Astrocyte (in vitro differentiated cells and primary cell): ENCODE measurements at places on chromosomes 2 and 18.

DNA sequence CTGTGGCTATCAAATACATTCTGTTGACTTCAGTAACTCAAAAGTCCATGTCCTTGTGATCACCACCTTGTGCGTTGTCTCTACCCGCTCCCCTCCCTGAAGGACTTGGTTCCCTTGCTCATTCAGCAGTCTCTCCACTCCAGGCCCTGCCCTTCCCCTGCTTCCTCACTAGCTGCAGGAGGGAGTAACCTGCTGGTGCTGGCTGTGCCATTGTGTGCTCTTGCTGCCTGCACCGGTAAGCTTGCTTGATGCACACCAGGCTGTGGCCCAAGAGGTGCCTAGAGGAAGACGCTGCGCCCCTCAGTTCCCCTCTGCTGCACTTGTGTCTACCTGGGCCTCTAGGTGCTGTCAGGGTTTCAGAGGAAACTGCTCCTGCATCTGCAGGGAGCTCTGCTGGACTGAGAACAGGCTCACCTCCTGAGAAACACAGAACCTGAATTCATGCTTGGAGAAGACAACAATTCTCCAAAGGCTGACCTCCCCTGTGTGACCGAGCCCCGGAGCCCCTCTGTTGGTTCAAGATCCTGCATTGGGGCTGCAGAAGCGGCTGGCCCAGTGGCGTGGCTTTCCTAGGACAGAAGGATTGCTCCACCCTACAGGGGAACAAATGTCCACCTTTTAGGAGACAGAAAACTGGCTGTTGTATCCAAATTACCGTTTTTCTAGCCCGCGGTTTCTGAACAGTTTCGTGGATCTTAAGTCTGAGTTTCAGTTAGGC is 33.6 kb downstream of the PTPRM start:
- no peak for DNase-seq

DNA sequence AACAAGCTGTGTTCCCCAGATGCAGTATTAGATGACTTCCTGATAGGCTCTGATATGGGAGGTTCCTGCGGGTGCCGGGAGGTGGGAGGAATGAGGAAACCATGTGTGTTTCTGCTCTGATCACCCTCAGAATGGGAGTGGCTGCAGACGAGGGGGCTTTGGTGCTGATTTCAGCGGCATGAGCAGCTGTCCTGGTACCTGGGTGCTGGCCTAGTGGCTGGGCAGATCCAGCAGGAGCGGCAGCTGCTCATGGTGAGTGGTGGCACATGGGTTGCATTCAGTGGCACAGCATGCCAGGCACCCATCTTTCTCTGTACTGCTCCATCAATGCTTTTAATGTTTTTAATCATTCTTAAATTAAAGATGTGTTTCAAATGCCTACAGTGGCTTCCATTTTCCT is 177.2 kb upstream of the NETO1 start:
- no peak for DNase-seq

GRCh38 chr2:98726205-98726604 is 4.7 kb downstream of the MGAT4A start:
- DNase-seq, result no peak

DNA sequence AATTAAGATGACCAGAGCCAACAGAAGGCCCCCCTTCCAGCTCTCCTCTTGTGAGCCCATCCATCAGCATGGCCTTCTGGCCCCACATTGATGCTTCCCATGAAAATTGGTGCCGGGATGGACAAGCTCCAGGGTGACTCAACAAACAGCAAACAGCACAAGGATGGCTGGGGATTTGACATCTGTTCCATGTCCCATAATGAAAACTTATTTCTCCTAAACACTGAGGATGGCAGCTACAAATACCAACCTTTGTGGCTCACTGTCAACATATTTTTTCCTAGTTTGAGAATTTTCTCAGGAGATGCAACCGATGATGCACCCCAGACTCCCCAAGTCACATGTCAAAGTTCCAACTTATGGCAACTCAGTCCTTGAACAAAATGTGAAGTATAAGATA is 169.6 kb upstream of the SIX2 start:
- DNase-seq, result peak; percentile 49

DNA sequence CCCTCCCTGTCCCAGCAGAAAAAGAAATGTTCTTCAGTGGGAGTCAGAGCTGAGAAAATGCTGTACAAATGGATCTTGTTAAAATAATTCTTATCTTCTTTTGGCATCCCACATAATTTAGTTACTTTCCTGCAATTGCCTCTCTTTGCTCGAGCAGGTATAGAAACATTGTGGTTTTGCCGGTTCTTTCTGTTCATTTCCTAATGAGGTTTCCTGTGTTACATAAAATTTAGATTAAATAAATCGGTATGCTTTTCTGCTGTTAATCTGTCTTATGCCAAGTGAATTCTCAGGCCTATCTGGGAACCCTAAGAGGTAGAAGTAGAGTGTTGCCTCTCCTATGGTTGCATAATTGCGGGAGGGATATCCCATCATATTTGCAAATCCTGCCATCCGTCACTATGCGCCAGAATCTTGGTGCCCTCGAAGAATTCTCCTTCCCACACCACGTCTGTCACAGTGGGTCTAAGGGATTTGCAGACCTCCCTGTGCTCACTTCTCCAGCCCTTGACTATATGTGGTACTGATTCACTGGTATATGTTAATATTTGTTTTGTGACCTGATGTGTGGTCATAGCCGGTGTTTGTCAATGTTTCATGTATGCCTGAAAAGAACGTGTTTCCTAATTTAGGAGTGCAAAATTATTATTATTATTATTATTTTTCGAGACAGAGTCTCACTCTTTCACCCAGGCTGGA is 12.2 kb upstream of the HDAC4 start:
- no peak for DNase-seq

DNA sequence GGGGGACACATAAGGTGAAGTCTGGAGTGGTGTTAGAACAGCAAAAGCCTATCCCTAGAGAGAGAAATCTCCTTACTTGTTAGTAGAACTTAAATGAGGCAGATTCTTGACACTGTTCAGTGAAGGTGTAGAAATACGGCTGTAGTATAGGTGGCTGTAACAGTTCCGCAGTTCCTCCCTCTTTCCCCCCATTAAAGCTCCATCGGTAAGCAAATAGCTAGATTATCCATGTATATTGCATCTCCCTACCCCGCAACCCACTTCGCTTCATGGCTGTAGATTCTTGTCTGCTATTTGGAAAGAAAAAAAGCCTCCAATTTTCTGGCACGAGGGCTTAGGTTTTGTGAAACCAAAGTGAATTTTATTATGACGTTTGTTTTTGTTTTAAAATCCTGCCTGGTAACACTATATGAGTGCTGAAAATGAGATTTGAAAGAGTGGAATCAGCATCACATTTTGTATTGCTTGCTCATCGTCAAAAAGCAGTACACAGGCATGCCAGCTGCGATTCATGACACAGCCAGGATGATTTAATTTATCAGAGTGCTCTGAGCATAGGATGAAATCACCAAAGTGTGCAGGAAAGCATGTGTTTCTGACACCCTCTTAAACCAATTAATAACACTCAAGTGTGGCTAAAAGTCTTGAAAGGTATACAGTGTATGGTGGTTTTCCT is 1.4 kb downstream of the FAM171B start:
- peak; percentile 67 for DNase-seq
